ENCODE measurements at places on chromosomes 5 and 9.

DNA sequence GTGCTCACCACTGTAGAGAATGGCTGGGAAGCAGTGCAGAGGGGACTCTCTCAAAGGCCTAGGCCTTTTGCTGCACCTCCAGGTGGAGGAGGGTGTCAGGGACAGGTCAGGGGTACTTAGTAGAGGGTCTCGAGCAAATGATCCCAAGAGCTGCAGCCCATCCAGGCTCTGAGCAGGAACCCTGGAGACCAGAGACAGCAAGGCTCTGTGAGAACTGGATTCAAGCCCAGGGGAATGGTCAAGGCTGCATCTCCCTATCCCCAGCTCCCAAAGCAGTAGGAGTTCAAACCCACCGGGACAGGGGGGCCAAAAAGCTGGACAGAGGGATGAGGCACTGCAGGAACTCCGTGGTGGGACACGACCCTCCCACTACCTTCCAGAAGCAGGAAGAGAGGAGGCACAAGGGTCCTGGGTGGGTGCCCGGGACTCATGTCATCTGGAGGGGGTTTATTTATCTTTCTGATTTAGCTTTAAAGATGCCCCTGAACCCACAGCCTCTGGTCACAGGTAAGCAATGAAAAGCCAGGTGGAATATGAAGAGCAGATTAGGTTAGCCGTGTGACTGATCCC, 124.8 kb downstream of the MVB12B start:
- DNase-seq = no peak

- DNase-seq = peak; percentile 63
Observed at GRCh38 chr5:173198049-173198448, 37.0 kb downstream of the NKX2-5 start.

DNA sequence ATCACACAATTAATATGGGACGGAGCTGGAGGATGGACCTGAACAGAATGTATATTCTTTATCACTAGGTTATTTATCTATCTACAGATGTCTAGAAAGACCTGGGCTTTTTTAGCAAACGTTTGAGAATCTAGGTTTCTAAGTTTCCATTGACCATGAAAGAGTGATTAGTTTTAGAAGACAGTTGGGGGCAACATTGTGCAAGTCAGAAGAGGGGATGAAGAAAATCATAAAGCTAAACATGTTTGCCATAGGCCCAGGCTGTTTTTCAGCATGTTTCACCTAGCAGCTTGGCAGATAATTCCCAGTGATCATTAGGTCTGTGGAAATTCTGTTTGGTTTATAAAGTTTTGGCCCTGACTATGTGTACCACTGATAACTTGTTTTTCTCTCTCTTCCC, 44.1 kb upstream of the CDKN2B start:
- DNase-seq = no peak

DNA sequence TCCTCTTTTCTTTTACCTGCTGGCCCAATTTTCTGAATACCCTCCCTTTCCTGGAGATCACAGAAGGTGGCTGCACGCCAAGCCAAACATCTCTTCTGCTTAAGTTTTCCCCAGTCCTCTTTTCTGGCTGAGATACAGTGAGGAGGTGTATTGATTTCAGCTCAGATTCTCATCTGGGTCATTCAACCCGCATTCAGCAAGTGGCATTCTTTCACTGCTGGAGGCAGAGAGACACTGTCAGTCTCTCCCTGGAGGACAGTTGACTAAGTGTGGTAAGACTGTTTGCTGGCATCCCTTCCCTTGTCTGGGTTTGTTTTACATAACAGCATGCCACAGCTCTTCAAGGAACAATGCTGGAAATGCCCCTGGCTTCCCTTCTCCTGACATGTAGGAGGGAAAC, 60.5 kb downstream of the GABRG2 start:
- no peak for DNase-seq

DNA sequence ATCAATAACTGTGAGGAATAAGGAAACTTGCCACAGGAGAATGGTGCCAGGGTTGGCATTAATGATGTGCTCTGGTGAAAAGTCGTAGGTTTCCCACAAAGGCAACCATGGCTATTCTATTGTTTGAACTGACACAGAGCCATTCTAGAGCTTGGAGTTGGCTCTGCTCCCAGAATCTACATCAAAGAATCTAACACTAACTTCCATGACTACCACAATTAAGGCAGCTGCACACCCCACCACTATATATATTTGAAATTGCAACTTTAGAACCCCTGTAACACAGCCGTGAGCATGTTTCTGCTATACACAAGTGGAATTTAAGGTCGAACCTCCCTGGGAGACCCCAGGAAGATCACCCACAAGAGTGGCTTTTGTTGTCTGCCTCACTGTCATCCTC, 89.7 kb upstream of the CCDC152 start:
- no peak for DNase-seq

DNA sequence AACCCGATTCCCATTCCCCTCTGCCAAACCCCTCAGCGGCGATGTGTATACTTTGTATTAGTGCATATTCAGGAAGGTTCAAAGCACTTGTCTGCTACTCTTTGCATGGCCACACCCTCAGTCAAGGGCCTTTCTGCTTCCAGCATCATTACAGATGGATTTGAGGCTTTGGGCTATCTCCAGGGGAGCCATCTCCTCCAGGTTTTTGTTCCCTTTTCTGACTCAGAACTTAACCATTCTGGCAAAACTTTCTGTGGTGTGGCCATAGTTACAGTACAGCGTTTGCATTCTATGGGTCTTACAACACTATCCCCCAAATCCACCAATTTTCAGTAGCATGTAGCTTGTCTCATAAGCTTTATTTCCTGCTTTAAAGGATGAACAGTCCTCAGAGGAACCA, 36.0 kb upstream of the SVEP1 start:
- no peak for DNase-seq

DNA sequence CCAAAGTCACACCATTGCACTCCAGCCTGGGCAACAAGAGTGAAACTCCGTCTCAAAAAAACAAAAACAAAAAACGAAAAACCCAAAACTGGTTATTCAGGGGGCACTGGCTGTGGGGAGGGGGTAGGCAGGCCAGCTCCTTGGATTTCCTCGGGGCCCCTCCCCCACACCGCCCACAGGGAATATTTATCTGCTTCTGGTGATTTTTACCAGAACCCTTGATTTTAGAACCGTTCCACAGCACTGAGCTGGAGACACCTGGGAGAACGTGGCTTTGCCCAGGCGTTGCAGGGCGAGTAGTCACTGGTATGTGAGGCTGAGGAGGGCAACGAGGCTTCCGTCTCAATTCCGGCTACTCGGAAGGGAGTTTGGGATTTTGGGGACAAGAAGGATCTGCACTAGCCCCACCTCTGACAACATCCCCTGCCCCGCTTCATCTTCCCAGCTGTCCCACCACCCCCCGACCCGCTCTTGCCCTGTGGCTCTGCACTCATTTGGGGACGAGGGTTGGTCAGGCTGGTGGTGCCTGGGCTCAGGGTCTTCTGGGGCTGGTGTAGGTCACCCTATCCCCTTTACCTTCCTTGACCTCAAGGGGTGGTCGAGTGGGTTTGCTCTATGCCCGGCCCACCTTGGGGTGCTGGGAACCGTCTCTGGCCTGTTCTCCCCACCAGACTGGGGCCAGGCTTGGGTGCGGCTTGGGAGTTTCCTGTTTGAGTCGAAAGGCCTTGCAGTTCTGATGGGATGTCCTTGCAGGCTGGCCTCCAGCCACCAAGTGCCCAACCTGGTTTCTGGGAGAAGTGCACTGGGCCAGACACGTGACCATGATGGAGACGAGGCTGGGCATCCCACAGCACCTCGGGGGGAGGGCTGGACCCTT, 3.5 kb downstream of the AHRR start:
- DNase-seq = peak; percentile 25

DNA sequence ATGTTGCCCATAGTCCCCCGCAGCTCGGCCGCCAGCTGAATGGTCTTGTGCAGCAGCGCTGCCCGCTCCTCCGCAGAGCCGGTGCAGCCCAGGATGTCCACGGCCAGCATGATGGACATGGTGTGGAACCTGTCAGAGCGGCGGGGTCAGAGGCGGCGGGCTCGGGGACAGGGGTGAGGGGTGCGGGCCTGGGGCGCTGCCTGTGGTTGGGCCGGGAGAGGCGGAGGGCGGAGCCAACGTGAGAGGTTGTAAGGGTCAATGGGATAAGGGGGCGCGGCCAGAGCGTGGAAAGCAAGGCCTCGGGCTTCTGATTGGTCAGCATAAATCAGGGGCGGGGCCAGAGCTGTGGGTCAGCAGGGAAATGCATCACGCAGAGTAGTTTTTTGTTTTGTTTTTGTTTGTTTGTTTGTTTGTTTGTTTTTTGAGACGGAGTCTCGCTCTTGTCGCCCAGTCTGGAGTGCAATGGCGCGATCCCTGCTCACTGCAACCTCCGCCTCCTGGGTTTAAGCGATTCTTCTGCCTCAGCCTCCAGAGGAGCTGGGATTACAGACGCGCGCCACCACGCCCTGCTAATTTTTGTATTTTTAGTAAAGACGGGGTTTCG, 6.8 kb upstream of the TOR2A start:
- DNase-seq = peak; percentile 85

DNA sequence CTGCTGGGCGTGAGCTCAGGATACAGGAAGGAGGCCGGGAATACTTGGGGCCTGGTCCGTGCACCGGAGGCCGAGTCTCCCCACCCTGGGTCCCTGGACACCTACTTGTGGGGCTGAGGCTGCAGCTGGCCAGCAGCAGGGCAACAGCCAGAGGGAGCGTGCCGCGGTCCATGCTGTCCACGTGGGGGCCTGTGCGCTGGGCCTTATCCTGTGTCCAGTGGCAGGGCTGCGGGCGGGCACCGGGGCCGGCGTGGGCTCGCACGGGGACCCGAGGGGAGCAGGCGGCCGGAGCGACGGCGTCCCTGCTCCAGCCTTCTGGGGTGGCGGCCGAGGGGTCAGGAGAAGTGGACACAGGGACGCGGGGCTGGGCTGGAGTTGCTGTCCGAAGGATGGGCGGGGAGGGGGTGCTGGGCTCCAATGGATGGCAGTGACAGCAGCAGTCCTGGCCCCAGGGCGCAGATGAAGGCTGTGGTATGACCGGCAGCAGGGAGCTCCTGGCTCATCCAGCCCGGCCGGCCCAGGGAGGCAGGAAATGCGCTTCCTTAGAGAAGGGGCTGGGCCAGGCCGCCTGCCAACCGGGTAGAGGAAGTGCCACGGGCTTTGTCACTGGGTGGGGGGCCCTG, at the start of gene ENG:
TSS of gene ENG (minus strand) at position 475 of the 623 bp plus-strand sequence. CDS start at position 172, 303 bp downstream.
- peak; percentile 92 for DNase-seq

DNA sequence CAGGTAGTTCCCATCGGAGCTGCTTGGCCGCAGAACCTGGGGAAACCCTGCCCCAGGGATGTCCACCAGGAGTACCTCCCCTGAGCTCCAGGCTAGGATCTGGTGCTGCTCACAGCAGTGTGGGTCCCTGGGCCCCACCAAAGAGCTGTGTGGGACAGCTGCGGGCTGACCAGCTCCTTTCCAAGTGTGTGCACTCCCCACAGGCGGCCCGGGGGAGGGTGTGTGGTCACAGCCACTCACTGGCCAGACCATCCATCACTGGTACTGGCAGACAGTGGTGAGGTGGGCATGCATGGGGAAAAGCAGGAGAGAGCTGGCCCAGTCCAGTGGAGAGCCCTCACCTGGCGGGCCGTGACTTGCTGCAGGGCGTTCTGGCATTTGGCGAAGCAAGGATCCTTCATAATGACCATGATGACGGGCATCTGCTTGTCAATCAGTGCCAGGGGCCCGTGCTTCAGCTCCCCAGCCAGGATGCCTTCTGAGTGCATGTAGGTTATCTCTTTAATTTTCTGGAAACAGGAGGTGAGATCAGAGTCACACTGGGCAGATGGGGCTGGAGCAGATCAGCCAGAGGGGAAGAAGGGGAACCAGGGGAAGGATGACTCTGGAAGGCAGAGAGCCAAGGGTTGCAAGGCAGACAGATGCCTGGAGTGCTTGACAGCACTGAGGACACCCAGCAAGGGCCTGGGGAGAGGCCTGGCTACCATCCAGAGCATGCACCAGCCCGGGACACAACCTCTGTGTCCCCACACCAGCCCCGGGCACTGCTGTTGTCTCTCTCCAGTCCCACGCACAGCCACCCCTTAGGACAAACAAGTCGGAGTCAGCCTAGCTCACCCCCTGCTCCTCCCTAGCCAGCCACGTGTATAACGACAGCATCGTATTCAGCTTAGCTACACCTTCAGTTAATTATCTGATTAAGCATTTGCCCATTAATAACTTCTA, 12.8 kb upstream of the MAPK9 start:
- DNase-seq = no peak

DNA sequence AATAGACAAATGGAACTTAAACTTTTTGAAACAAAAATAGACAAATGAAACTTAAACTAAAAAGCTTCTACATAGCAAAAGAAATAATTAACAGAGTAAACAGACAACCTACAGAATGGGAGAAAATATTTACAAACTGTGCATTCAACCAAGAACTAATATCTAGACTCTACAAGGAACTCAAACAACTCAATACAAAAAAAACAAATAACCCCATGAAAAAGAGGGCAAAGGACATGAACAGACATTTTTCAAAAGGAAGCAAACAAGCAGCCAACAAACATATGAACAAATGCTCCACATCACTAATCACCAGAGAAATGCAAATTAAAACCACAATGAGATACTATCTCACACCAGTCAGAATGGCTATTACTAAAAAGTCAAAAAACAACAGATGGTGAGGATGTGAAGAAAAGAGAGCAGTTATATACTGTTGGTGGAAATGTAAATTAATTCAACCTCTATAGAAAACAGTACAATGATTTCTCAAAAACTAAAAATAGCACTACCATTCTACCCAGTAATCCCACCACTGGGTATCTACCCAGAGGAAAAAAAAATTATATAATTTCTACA, 170.8 kb upstream of the RGMB start:
- no peak for DNase-seq

- DNase-seq = no peak
Observed at GRCh38 chr5:31194468-31194813, 955 bp downstream of the CDH6 start.

- DNase-seq = no peak
Observed at GRCh38 chr5:104128348-104128747, 565.8 kb upstream of the NUDT12 start.

DNA sequence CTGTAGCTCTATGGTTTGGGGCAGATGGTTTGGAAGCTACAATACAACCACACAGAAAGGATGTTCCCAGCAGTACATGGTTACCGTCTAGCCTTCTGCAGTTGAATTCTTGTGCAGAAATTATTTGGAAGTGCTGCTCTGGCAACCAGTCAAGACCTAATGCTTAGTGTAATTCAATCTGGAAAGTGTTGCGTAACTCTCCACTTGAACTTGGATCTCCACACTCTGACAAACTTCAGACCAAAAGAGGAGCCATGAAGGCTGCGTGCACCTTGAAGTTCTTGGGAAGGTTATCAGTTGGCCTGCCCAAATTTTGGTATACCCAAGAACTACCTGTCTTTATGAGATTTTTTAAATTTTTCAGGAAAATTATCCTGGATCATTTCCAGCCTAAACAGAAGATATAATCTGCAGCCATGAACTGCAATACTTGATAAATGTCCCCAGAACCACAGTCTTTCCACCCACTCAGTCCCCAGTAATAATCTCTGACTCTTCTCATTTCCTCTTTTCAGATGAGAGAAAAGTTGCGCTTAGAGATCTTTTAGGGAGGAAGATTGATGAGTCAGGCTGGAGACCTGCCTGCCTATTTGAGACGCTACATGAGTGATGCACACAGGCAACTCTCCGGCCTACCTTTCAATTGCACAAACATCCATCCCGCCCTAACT, 159.9 kb downstream of the FANCC start:
- no peak for DNase-seq

- DNase-seq = no peak
Observed at GRCh38 chr9:131677049-131677443, 62.8 kb downstream of the RAPGEF1 start.

- no peak for DNase-seq
Observed at GRCh38 chr9:36895744-36896260, 138.3 kb downstream of the PAX5 start.

All from Right ventricle myocardium superior (tissue), 1 donor.